ENCODE measurements at places on chromosomes 7 and 10. TPM values are rescaled to one million over a fixed set of nuclear protein-coding genes. Genes with fewer than 3 reads are reported as not detected.

GRCh38 chr7:22629056-22629455, 97.9 kb upstream of the IL6 start:
- DNase-seq = peak; percentile 7

GRCh38 chr10:86600296-86600695, 54.1 kb upstream of the OPN4 start:
- no peak for DNase-seq

GRCh38 chr7:22896917-22897316, 74.3 kb upstream of the TOMM7 start:
- DNase-seq = no peak

FOXK1 gene
- total RNA-seq = 27.2 TPM

- DNase-seq = peak; percentile 85
Observed at GRCh38 chr7:157139111-157139809, 534 bp downstream of the UBE3C start.

NRG3 gene
- 0.73 TPM for total RNA-seq

- DNase-seq = no peak
Observed at GRCh38 chr7:29038463-29038862, 80.3 kb upstream of the TRIL start.
